Colonic mucosa (tissue), 4 donors: ENCODE measurements at places on chromosomes 16 and 17. TPM values are rescaled to one million over a fixed set of nuclear protein-coding genes. Genes with fewer than 3 reads are reported as not detected.

GRCh38 chr17:80586846-80587228 lies 42.2 kb downstream of the RPTOR start:
- DNase-seq, result no peak

DNA sequence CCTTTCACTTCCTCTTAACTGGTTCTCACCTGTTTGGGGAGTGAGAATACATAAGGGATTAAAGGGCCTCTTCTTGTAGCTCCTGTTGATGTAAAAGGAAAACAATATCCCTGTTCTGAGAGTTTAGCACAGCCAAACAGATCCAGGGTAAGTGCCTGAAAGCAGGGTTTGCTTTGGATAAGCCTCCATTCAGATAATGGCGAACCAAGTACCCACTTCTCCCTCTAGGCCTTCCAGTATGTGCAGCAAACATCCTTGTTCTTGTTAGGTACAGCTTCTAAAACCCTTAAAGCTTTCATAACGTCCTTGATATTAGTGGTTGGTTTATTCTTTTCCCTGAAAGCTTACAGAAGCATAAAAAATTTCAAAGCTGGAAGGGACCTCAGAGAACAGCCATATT lies 130.6 kb upstream of the DNAH9 start:
- DNase-seq, result no peak

DNA sequence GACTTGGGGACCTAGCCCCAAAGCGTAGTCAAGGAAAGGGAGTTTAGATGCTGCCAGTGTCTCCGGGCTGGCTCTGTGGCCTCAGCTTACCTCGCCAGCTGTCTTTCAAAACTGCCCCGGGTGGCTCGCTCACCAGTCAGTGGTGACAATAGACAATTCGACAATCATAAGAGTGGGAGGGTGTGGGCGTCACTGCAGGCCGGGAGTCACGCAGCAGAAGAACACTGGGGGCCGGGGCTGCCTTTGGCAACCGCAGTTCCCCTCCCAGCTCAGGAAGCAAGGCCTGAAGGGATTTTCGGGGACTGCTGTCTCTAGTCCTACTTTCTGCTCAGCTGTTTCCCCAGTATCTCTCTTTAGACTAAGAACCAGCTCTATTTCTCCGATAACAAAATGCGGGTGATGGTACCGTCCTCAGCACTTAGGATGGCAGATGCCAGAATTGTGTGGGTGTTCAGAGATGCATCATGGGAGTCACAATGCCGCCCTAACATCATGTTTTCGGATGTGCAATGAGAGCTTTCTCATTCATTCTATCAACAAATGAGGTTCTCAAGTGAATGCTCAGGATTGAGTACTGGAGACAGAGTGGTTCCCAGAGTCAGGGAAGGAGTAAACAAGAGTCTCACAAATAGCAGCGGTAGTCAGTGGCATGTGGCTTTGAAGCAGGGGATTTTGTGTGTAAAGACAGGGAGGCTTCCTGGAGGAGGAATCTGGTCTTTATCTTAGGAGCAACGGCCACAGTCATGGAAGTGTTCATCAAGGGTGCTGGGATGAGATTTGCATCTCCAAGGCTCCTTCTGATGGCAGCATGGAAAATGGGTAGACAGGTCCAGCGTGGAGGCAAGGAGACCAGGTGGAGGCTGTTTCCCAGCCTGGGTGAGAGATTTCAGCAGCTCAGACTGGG lies 93.1 kb downstream of the ZDHHC7 start:
- no peak for DNase-seq

GRCh38 chr17:79497777-79498348 lies 113.0 kb downstream of the RBFOX3 start:
- DNase-seq, result no peak

GRCh38 chr17:36934692-36935630 lies 2.3 kb upstream of the LHX1 start:
- no peak for DNase-seq

- no peak for DNase-seq
Observed at GRCh38 chr16:86986809-86987487, 330.2 kb downstream of the C16orf95 start.

- DNase-seq, result no peak
Observed at GRCh38 chr17:28317099-28317965, 1.7 kb upstream of the TMEM97 start.

- no peak for DNase-seq
Observed at GRCh38 chr17:4097165-4097960, 45.5 kb downstream of the ZZEF1 start.

DNA sequence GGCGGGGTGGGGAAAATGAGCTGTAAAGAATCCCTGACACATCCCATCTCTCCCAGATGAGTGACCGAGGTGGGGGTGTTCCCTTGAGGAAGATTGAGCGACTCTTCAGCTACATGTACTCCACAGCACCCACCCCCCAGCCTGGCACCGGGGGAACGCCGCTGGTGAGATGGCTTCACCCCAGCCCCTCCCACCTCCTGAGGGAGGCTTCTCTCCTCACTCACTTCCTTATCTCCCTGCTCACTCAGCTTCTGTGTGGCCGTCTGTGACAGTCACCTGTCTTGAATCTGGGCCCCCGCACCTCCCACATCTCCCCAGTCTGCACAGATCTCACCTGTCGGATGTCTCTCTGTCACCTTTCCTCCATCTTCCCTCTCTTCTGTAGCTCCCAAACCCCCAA lies 13.4 kb downstream of the PDK2 start:
- DNase-seq, result no peak

GRCh38 chr17:58229881-58230280 lies 8.5 kb upstream of the LPO start:
- DNase-seq, result no peak

ALDH3A2 gene
- total RNA-seq, result 115 TPM

DHRS7C gene
- not detected for total RNA-seq

HOXB7 gene
- total RNA-seq, result 31.4 TPM

TP53TG3C gene
- not detected for total RNA-seq

AGRP gene
- not detected for total RNA-seq

SPATA32 gene
- not detected for total RNA-seq

TUBG1 gene
- 86.9 TPM for total RNA-seq
